Bronchial smooth muscle cell (primary cell): ENCODE measurements at places on chromosomes 11 and 22. TPM values are rescaled to one million over a fixed set of nuclear protein-coding genes. Genes with fewer than 3 reads are reported as not detected.

OR52E8 gene
- not detected in 2 replicates for total RNA-seq

MYEOV gene
- 1.4 and 4.9 TPM in 2 replicates for total RNA-seq

TEX12 gene
- total RNA-seq, result 0.16 TPM in 1 of 2 replicates, not detected in the other

RASD2 gene
- 0.95 TPM in 1 of 2 replicates, not detected in the other for total RNA-seq

NNMT gene
- 133 and 234 TPM in 2 replicates for total RNA-seq
